NCI-H446 treated with DMSO at 0.1 percent for 48 hours (cell line): ENCODE measurements at places on chromosomes 6 and 20.

DNA sequence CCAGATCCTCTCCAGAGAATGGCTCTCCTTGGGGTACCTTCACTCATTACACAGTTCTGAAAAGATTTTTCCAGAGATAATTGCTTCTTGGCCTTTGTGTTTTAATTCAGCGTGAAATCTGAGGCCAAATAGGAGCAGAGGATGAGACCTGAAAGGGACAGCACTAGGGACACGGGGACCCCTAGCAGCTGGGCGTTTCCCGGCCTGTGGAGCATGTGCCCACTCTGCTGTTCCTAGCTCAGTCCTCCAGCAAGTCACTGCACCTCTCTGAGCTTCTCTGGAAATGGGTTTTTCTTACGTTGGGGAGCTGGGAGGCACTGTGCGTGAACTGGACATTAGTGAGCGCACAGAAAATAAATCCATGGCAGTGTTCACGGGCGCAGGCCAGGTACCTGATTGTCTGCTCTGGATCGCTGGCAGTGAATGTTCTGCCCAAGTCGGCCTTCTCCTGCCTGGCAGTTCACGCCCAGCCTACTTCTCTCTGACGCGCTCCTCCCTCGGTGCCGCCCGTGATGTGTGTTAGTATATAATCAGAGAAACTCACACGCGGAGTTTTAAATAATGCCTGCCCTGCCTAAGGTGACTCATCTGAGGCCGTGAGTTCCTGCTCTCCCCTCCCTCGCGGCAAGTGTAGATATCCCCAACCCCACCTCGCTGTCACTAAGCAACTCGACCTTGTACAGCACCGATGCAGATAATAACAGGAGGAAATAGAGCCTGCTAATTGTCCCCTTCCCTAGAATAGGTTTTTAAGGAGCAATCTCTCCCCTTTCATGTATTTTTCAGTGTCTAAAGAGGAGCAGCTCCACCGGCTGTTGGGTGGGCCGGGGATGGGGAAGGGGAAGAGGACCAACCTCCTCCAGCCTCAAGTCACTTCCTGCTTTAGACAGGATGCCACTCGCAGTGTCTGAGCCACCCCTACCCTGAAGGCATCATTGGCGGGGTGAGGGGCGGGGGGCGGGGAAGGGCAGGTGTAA is 2.7 kb upstream of the TUBB2A start:
- DNase-seq = no peak

GRCh38 chr20:64137598-64138031 is 26.6 kb upstream of the MYT1 start:
- no peak for DNase-seq

DNA sequence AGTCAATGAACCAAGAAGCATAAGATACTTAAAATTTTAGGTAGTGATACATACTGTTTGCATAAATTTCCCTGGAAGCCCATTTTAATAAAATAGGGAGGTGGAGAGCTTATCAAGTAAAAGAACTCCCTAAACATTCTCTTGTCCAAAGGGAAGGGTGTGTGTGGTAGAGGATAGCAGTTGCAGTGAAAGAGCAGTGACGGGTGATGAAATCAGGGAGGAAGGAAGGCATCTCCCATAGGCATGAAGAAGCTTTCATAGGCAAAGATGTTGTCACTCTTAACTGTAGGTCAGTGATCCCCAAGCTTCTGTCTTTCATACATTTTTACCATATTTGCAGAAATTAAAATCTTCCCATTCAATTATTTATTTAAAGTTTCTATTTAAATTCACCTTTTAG is 60.0 kb upstream of the ZNF831 start:
- DNase-seq = no peak

- peak; percentile 53 for DNase-seq
Measured at GRCh38 chr6:134345789-134346188, 27.9 kb upstream of the SGK1 start.

GRCh38 chr6:3422435-3423070 is 34.3 kb downstream of the SLC22A23 start:
- DNase-seq = peak; percentile 35

DNA sequence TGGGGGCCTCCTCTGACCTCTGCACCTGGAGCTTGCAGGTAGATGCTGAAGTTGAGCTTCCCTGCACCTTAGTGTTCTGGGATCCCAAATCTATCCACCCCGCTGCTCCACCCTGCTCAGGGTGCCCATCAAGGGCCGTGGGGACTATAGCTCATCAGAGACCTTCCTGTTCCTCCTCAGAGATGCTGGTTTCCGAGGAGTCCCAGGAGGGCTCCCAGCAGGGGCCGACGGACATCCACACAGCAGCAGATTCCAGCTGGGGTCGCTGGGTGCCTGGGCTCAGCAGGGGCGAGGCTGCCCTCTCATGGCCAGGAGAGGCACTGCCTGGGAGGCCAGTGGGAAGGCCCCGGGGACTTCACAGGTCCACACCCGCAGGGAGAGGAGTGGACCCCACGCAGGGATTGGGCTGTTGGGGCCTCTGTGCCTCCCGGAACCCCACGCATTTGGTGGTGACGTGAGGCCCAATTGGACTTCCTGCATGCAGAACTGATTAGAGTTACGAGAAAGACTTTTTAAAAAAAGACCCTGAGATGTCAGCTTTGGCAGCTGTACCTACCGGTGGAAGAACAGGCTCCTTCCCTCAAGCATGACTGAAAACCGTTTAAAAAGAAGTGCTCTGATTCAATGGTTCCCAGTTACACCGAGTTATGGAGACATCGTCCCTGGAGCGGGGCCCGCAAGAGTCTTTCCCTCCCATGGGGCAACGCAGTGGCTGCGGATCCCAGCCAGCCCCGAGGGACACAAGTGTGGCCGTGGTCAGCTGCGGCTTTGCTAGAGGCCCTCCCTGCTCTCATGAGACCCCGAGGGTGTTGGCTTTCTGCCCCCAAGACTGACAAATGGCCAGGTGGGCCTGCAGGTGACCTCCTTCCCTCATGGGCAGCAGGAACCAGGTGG is 25.3 kb upstream of the SLCO4A1 start:
- no peak for DNase-seq

GRCh38 chr6:70413992-70414494 is 735 bp downstream of the FAM135A start:
- DNase-seq = no peak

DNA sequence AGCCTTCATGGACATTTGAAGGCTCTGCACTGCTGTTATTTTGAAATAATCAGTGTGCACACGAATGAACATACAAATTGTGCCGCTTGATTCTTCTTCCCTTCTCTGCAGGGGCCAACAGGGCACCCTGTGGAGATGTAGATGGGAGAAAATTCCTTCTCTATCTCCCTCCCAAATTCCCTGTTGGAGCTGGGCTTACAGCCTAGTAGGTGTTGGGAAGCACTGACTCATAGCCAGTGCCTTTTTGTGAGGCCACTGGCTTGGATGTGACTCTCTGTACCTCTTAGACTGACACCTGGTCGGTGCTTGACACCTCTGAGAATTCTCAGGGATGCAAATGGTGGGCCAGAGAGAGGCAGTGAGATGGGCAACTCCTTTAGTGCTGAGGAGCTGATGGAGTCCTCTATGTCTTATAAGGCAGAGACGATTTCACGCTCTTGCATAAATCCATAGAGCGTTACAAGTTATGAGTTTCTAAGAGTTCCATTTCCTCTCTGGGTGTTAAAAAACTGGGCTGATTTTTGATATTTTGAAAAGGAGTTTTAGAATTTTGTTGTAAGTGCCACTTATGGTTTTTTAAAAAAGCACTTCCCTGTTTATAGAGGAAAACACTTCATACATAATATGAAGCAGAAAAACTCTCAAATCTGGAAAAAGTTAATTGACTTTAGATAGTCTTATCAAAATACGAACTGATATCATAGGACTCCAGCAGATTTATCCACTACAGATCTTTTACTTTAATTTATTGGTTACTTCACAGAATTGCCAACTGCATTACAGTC is 89.8 kb upstream of the MAP3K7 start:
- DNase-seq = no peak

GRCh38 chr6:131923356-131923755 is 27.8 kb downstream of the CCN2 start:
- peak; percentile 3 for DNase-seq

- no peak for DNase-seq
Measured at GRCh38 chr6:76768556-76768955, 694.7 kb downstream of the HTR1B start.

DNA sequence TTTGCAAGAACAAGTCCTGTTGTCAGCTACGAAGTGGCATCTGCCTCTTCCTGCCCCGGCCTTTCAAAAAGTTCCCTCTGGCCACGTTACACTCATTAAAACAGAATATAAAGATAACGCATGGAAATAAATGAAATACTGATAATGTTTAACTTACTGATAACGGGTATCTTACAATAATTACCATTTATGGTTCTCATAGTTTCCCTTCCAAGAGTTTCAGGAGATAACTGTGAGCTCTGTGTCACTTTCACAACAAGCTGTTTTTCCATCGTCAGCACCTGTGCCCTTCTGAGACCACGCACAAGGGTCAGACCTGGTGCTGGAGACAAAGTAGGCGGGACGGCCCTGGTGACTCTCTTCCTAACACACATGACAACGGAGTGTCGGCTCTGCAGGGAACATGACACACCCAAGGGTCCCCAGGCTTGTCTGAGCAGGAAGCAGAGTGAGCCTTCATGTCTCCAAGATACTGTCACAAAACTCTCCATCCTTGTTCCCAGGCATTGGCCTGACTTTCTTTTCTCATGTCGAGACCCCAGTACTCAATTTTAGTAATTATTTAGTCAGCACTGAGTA is 86.2 kb upstream of the THBS2 start:
- DNase-seq = no peak

GRCh38 chr20:43190332-43190953 is 737 bp upstream of the PTPRT start:
- DNase-seq = no peak

DNA sequence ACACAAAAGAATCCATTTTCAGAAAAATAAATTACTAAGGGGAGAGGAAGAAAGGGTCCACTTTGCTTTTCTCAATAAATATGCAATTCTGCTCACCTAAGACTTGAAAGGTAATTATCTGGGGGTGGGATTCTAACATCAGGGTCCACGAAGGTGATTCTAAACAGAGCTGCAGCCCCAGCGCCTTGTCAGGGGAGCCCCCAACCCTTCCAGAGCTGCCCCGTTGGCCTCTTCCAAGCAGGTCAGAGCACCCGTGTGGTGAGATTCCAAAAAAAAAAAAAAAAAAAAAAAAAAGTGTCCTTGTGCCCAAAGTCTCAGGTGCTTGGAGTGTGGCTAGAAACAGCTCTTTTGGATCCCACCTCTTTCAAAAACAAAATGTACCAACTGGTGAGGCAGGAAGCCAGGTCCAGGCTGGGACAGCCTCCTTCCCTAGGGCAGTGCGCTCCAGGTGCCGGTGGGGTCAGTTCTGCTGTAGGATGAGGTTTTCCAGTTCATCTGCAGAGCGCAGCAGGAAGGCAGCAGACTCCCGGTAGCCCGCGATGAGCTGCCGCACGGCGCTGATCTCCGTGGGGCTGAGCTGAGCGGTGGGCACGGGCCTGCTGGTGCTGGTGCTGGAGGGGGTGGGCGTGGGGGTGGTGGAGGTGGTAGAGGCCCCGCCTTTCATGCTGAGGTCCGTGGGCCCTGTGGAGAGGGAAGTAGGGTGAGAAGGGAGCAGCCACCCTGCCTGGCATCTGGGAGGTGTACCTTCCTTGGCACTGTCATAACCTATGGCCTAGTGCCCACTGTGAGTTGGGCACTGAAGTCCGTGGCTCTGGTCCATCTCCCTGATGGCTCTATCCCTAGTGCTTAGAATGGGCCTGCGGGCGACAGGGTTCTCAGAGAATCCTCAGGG is 89.3 kb downstream of the ASXL1 start:
- DNase-seq = no peak

- DNase-seq = no peak
Measured at GRCh38 chr6:39295611-39296011, 18.6 kb downstream of the KCNK17 start.

GRCh38 chr20:40459299-40459698 is 229.7 kb downstream of the MAFB start:
- DNase-seq = no peak

GRCh38 chr20:46364670-46365486 is 41.5 kb downstream of the ELMO2 start:
- DNase-seq = peak; percentile 61

GRCh38 chr6:29071831-29072723 is 15.0 kb downstream of the OR2B3 start:
- no peak for DNase-seq

- no peak for DNase-seq
Measured at GRCh38 chr6:114376611-114377175, 33.9 kb upstream of the HS3ST5 start.

DNA sequence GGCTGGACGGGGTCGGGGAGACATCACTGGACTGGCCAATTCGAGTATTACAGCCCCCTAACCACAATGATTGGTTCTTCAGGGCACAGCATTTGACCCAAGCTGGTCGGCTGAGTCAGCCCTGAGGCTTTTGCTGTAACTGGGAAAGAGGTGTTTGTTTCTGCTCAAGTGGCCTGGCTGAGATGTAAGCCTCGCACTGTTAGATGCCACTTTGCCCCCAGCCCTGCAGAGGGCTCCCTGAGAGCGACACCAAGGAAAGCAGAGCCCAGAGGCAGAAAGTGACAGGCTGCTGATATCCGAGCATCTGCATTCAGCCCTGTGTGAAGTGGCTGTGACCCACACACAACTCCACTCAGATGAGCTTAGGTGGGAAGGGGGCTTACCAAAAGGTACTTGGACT is 19.4 kb downstream of the ERGIC3 start:
- no peak for DNase-seq

GRCh38 chr6:148720406-148720805 is 26.4 kb upstream of the UST start:
- DNase-seq = no peak

GRCh38 chr20:4794846-4795245 is 73.1 kb downstream of the PRND start:
- no peak for DNase-seq

DNA sequence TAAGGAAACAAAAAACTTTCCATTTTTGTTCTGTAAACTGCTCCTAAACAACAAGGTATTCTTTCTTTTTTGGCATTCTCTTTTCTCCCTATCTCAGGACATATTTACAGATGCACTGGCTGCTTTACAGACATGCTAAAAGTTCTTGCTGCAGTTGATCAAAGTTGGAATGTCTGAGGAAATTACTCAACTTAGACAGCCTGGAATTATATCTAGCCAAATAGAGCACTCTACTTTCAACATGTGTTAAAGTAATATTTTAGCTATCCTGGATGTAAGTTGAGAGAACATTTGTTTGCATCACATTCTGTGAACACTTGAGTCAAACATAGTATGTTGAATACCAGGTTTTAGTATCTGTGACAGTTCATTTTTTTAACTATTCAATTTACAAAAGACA is 24.8 kb downstream of the TASP1 start:
- no peak for DNase-seq

- no peak for DNase-seq
Measured at GRCh38 chr6:3813150-3813780, 35.9 kb upstream of the FAM50B start.

GRCh38 chr6:142851601-142852000 is 93.4 kb downstream of the HIVEP2 start:
- peak; percentile 13 for DNase-seq

- no peak for DNase-seq
Measured at GRCh38 chr20:51350941-51351631, 191.4 kb downstream of the NFATC2 start.

DNA sequence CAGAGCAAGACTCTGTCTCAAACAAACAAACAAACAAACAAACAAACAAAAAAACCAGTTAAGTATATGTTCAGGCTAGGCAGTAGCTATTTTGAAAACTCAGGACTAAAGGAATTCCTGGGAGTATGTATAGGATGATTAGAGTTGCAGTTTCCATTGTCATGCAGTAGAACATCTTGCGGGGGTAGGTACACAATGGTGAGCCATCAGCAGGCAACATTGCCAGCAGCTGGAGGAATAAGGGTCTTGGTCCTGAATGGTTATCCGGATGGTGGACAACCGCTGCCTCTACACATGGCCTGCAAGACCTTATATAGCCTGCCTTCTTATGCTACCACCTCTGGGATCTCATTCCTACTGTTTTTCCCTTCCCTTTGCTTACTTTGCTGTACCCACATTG is 297.5 kb downstream of the SOX4 start:
- DNase-seq = no peak
